ENCODE measurements at places on chromosomes 5 and 9. TPM values are rescaled to one million over a fixed set of nuclear protein-coding genes. Genes with fewer than 3 reads are reported as not detected.

The NOL8 gene
- total RNA-seq: 43.1 TPM

The HTR4 gene
- 0.90 TPM for total RNA-seq

The FLT4 gene
- 13.7 TPM for total RNA-seq

The TAS2R1 gene
- not detected for total RNA-seq

GRCh38 chr9:120080849-120081248 is 499.1 kb downstream of the CDK5RAP2 start:
- no peak for DNase-seq
- H3K36me3 ChIP-seq: no peaks in the 10 kb centered on the region
- no peak overlapping the region for H3K4me3 ChIP-seq
- H3K27me3 ChIP-seq: no peaks in the 10 kb centered on the region

DNA sequence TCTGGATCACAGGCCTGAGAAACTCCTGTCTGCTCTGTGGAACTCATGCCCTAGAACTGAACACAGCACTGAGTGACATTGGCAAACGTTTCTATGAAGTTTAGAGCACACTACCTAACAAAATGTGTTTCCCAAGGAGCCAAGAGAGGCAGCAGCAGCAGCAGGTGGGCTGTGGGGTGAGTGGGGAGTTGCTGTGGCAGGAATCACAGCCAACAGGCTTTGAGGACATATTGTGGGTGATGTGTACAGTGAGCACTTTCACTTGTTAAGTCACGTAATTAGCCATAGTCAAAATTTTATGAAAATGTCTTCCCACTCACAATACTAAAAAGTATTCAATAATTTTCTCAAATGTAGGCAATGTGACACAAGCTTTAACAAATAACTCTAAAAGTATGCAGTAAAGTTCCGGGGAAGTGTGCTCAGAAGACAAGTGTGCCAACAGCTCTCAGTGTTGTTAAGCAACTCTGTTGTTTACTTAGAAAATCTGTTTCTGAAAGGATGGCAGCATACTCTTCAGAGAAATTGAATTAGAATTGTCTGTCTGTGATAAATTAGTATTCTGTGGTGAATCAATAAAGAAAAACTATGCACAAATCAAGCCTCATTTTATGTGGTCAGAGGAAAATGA is 482.1 kb downstream of the SEMA5A start:
- H3K27me3 ChIP-seq: no peaks in the 10 kb centered on the region
- no peak for DNase-seq
- peaks cover 3% of the 10 kb centered on the region for H3K36me3 ChIP-seq
- no peaks in the 10 kb centered on the region for H3K4me1 ChIP-seq

- H3K4me3 ChIP-seq: no peak overlapping the region
- no peaks in the 10 kb centered on the region for H3K36me3 ChIP-seq
- DNase-seq: no peak
- H3K27me3 ChIP-seq: no peaks in the 10 kb centered on the region
- no peak overlapping the region for H3K27ac ChIP-seq
These were observed 22.9 kb upstream of the HMGCS1 start for GRCh38 chr5:43336159-43336558.

- no peaks in the 10 kb centered on the region for H3K27me3 ChIP-seq
- no peak overlapping the region for H3K27ac ChIP-seq
- H3K4me3 ChIP-seq: no peak overlapping the region
- H3K4me1 ChIP-seq: peaks cover 2% of the 10 kb centered on the region
- H3K36me3 ChIP-seq: no peaks in the 10 kb centered on the region
These were observed 19.5 kb upstream of the SNAPC3 start for GRCh38 chr9:15403155-15403554.

DNA sequence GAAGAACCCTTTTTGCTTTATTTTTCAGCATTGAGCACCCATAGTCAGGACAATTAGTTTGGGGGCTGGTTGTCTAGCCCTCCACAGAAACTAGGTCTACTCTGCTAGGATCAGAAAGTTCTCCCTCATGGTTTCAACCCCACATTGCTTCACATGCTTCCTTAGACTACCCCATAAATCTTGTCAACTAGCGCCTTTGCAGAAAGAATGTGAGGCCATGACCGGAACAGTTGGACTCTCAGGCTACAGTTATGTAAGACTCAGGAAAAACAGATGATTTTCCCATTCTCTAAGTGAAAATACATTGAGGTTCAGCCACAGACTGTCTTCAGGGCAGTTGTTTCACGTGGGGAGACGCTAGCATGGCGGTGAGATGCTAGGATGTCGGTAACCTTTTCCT is 255.6 kb downstream of the NR3C1 start:
- H3K27me3 ChIP-seq: no peaks in the 10 kb centered on the region
- H3K4me1 ChIP-seq: peaks cover 12% of the 10 kb centered on the region
- H3K4me3 ChIP-seq: no peak overlapping the region
- peaks cover 3% of the 10 kb centered on the region for H3K36me3 ChIP-seq
- peak overlapping the region; percentile 57 for H3K27ac ChIP-seq
- no peak for DNase-seq

The MTAP gene
- total RNA-seq: 41.1 TPM

- H3K27ac ChIP-seq: no peak overlapping the region
- H3K4me1 ChIP-seq: no peaks in the 10 kb centered on the region
- H3K4me3 ChIP-seq: no peak overlapping the region
- no peaks in the 10 kb centered on the region for H3K36me3 ChIP-seq
- no peaks in the 10 kb centered on the region for H3K27me3 ChIP-seq
These were observed 12.3 kb upstream of the CAST start for GRCh38 chr5:96649681-96650540.

- no peak overlapping the region for H3K27ac ChIP-seq
- no peaks in the 10 kb centered on the region for H3K36me3 ChIP-seq
- H3K27me3 ChIP-seq: no peaks in the 10 kb centered on the region
These were observed 2.6 kb downstream of the HDAC3 start for GRCh38 chr5:141633871-141634561.

DNA sequence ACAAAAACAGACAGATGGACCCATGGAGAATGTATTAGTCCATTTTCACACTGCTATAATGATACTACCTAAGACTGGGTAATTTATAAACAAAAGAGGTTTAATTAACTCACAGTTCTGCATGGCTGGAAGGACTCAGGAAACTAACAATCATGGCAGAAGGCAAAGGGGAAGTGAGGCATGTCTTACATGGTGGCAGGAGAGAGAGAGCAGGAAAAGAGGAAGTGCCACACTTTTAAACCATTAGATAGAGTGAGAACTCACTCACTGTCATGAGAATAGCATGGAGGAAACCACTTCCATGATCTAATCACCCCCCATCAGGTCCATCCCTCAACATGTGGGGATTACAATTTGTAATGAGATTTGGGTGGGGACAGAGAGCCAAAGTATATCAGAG is 808.9 kb downstream of the CDH12 start:
- no peaks in the 10 kb centered on the region for H3K27me3 ChIP-seq
- no peaks in the 10 kb centered on the region for H3K4me1 ChIP-seq
- no peaks in the 10 kb centered on the region for H3K36me3 ChIP-seq
- no peak overlapping the region for H3K4me3 ChIP-seq
- no peak overlapping the region for H3K27ac ChIP-seq

The RORB gene
- total RNA-seq: 1.2 TPM

GRCh38 chr5:67215519-67216471 is 19.2 kb upstream of the CD180 start:
- no peaks in the 10 kb centered on the region for H3K36me3 ChIP-seq
- H3K27me3 ChIP-seq: no peaks in the 10 kb centered on the region
- no peak overlapping the region for H3K4me3 ChIP-seq
- peak; percentile 90 for DNase-seq
- H3K27ac ChIP-seq: peak overlapping the region; percentile 46

DNA sequence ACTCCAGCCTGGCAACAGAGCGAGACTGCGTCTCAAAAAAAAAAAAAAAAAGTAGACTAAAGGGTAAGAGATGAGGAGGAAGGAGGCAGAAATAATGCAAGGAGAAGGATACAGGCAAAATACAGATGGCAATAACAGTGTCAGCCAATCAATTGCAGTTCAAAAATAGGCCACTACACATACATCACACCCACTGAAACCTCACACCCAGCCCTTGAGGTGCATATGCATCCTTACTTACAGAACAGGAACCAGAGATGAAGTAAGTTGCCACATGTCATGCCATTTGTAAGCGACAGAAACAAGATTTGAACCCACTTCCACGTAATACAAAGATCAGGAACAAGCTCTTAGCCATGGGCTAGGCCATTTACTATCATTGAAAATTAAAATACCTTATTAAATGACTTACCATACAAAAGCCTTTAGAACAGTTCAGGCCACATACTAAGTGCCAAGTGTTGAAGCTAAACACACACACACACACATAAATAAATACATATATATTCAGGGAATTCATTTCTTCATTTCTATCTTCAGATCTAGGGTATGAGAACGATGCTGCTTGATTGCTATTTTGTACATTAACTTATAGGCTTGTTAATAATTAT is 98.4 kb downstream of the FNBP1 start:
- peaks cover 9% of the 10 kb centered on the region for H3K4me1 ChIP-seq
- H3K27ac ChIP-seq: peak overlapping the region; percentile 67
- H3K27me3 ChIP-seq: no peaks in the 10 kb centered on the region
- no peaks in the 10 kb centered on the region for H3K36me3 ChIP-seq
- H3K4me3 ChIP-seq: no peak overlapping the region
